Melanocyte of skin (primary cell): ENCODE measurements at places on chromosomes 5 and 9. TPM values are rescaled to one million over a fixed set of nuclear protein-coding genes. Genes with fewer than 3 reads are reported as not detected.

Gene NKD2
- not detected in 2 replicates for total RNA-seq

Gene CD72
- total RNA-seq: 0.33 and 0.62 TPM in 2 replicates

Gene FSTL4
- 0.34 and 0.36 TPM in 2 replicates for total RNA-seq

Gene CD74
- total RNA-seq: 31.7 and 77.8 TPM in 2 replicates

Gene PDZD2
- 1.8 and 3.4 TPM in 2 replicates for total RNA-seq
